ENCODE measurements at places on chromosomes 5 and 9.

- no peak for DNase-seq
Measured at GRCh38 chr5:140982083-140982716, 15.9 kb downstream of the PCDHAC2 start.

- DNase-seq: no peak
Measured at GRCh38 chr5:157371655-157372471, 88.2 kb upstream of the NIPAL4 start.

GRCh38 chr5:181045316-181045715 is 5.2 kb downstream of the BTNL9 start:
- no peak for DNase-seq

DNA sequence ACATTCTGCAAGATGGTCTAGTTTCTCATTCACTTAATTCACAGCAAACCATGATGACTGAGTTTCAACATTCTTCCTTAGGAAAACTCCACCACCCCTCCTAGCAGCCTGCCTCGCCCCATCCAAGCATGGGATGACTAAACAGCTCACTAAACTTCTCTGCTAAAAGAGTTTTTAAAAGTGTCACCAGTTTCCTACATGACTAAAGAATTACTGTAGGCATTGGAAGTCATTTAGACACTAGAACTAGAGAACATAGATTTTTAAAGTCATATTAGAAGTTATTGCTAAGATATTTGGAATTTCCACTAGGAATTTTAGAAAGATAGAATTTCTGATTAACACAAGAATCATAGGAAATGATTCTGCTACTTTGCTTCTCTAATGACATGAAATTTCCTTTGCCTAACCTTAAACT is 5.5 kb upstream of the ESM1 start:
- no peak for DNase-seq

DNA sequence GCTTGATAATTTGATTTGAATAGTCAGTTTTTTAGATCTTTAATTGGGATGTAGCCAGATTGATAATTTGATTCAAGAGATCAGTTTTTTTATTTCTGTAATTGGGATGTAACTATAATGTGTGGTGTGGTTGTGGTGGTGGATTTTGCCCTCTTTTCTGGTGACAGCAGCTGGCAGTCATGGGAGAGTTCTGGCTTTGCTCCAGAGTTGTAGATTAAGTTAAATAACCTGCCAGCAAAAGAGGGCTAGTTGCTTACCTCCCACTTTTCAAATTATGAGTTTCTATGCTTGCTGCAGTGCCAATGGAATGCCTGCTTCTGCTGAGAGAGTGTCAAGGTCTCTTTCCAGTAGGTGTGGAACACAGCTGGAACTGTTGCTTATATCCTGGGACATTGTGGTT is 315.1 kb downstream of the CCDC171 start:
- no peak for DNase-seq

DNA sequence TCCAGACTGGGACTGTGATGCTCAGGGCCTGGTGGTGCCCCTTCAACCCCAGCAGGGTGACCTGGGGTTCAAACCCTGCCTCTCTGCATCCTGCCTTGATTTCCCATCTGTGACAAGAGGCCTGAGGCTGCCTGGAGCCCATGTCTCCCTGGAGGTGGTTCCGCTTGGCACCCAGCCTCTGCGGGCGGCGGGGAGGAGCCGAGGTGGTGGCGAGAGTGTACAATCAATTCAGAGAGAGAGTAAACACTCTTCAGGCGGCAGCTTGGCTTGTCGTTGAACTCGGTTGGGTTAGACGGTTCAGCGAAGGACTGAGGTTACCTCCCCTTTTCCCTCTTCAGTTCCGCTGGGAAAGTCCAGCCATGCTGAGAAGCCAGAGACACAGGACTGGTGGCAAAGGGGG is 39.3 kb downstream of the NTNG2 start:
- no peak for DNase-seq

DNA sequence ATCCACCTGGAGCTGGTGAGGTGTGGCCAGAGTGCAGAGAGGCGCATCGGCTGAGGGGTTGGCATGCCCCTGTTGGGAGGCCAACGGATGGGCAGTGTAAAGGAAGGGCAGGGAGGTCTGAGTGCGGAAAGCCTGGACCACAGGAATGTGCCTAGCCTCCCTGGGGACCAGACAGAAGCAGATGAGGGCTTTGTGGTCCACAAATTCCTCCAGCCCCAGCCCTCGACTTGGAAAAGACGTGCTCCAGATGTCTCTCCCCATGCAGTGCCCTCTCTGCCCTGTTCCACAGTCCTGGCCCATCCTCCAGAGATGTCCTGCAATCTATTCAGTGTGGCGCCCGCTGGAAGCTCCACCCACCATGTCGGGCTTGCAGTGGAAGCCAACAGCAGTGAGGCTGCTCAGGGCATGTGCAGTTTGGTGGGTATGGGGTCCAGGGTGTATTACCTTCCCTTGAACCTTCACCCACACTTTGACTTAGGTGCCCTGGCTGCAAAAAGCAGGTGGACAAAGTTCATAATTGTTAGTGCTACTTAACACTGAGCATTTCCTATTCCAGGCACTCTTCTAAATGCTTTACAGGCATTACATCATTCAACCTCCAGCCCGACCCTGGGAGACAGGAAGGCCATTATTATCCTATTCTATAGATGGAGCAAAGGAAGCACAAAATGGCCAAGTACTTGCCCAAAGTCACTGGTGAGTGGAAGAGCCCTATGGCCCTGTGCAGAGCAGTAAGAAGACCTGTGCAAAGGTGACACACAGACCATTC is 120.2 kb upstream of the SLC25A48 start:
- no peak for DNase-seq

All from inflammatory macrophage treated with lipopolysaccharide for 4 hours (primary cell).